ENCODE measurements at places on chromosomes 4 and X.
A peak's percentile ranks its signal among the peaks of the same experiment; 100 is the strongest.

DNA sequence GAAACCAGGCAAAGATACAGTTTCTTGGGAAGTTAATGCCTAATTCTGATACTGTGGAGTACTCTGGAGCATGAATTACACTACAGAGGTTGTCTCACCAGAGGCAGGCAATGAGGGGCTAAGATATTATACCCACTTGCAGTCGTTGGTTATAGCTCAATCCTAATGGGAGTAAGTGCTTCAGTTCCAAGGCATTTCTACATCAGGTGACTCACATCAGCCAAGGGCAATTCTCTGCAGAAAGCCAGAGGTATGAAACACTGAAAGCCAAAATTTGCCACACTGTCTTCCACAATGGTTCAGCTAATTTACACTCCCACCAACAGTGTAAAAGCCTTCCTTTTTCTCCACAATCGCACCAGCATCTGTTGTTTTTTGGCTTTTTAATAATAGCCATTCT, 174.0 kb upstream of the IL15 start:
- no peak for DNase-seq

GRCh38 chr4:8200302-8200975, 1.3 kb downstream of the SH3TC1 start:
- DNase-seq: no peak

DNA sequence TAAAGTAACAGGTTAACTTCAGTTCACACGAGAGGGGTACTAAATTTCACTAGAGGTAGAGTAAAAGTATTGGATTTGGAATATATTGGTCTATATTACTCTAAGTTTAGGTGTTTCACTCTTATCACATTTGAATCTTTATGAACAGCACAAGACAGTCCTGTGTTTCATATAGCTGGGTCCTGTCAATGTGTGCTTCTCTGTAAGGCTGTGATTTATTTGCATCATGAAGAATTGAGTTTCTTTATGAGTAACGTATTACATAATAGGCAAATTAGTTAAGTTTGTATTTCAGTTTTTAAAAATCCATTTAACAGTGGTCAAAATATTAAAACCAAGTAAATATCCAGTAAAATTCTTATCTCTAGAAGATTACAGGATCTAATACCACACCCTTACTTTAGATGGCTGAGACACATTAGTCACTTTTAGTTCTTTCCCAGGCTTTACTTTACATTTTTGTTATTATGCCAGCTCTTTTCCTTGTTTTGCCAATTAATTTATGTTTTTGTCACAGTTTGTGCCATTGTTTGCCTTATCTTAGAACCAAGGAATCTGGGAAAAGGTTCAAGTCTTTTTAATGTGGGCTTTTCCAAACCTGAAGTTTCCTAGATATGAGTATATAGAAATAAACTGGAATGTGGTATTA, 32.1 kb downstream of the NUDT6 start:
- DNase-seq: no peak

DNA sequence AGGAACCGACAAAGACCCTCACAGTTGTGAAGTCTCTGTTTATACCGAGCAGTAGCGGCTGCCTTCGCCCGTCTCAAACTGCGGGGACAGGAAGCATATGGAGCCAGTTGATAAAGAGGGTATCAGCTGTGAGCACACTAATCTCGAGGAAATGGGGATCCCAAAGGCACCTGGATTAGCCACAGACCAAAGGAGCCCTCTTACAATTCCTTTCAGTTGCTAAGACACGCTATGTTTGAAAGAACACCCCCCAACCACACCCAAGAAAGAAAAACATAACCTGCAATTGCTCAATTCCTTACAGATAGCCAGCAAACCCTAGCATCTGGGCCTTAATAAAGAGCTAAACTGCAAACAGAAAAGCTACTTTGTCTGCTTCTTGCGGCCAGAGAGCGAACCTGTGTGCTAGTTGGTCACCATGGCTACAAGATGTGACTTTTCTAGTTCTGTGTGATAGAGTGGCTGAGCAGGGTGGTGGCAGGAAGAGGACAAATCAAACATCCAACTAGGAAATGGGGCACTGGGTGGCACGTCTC, 23.3 kb upstream of the CHRNA9 start:
- no peak for DNase-seq

- DNase-seq: no peak
These were observed 857.2 kb downstream of the RPA4 start for GRCh38 chrX:97740886-97741285.

DNA sequence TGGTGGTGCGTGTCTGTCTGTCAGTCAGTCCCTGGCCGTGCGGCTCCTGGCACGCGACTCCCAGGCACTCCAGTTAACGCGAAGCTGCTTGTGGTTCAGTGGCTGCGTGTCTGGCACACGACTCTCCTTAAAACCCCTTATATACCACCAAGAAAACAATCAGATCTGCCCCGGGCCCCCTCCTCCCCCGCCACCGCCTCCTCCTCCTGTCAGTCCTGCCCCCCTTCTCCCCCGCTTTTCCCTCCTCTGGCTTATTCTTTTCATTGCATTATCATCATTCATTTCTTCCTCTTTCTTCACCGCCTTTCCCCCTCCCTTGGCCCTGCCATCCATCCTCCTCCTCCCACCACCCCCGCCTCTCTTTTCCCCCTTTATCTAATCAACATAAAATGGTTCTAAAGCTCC, at the start of gene NEUROG2:
Gene NEUROG2 (minus strand): TSS at position 115 of the 405 bp plus-strand sequence. CDS start 705 bp downstream, outside the sequence.
- no peak for DNase-seq

GRCh38 chr4:23839279-23839678, 50.6 kb downstream of the PPARGC1A start:
- no peak for DNase-seq

DNA sequence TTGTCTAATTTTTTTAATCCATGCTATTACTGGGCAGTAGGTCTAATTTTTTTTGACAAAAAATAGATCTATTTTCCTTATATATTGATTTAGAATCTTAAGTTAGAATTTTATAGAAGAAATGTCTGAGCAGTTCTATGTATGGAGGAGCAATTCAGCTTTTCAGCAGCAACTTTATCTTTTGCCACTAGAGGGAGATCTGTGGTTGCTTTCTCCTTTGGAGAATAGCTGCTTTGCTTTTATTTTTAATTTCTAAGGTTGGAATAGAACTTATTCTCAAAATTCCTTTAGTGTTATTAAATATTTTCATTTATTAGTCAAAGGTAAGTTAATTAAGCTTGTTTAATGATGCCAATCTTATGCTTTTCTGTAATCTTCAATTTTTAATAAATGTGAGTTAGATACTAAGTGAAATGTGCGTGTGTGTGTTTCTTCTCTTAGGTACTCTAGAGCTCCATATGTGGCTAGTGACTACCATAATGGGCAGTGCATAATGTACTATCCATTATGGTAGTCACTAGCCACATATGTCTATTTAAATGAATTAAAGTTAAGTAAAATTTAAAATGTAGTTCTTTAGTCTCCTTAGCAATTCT, 29.3 kb downstream of the FAM199X start:
- DNase-seq: peak; percentile 8

DNA sequence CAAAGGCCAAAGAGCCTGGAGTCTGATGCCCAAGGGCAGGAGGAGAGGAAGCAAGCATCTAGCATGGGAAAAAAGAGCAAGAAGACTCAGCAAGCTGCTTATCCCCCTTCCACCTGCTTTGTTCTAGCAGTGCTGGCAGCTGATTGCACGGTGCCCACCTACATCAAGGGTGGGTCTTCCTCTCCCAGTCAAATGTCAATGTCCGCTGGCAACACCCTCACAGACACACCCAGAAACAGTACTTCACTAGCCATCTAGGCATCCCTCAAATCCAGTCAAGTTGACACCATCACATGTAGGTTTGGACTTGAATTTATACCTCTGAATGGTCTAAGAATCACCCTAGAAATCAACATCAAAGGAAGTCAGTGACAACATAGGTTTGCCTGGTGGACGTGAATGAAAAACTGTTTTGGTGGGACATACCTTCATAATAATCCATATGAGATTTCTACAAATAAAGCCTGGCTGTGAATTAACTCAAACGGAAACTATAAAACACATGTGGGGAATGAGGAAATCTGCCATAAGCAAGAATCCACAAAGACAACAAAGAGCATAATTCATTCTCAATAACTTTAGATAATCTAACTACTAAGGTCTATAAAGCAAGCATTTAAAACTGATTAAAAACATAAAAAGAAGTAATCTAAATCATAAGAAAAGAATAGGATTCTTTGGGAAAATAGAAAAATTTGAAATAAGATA, 185.8 kb upstream of the JADE1 start:
- DNase-seq: no peak

DNA sequence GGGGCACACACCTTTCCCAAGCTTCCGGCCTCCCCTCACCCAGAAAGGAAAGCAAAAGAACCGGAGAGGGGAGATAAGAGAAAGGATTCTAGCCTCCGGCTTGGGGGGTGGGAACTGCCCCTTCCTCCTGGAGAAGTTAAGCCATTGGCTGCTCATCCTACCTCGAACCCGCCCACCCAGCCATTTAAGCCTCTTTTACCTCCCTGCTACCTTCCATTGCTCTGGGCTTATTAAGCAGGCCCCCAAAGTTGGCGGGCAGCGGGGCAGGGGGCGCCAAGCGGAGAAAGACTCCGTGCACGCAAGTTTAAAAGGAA, 2.3 kb downstream of the MAML3 start:
- DNase-seq: peak; percentile 69

- no peak for DNase-seq
These were observed 1.8 kb downstream of the MAOB start for GRCh38 chrX:43880425-43880824.

- no peak for DNase-seq
These were observed 100.7 kb downstream of the GPC3 start for GRCh38 chrX:133884430-133885394.

DNA sequence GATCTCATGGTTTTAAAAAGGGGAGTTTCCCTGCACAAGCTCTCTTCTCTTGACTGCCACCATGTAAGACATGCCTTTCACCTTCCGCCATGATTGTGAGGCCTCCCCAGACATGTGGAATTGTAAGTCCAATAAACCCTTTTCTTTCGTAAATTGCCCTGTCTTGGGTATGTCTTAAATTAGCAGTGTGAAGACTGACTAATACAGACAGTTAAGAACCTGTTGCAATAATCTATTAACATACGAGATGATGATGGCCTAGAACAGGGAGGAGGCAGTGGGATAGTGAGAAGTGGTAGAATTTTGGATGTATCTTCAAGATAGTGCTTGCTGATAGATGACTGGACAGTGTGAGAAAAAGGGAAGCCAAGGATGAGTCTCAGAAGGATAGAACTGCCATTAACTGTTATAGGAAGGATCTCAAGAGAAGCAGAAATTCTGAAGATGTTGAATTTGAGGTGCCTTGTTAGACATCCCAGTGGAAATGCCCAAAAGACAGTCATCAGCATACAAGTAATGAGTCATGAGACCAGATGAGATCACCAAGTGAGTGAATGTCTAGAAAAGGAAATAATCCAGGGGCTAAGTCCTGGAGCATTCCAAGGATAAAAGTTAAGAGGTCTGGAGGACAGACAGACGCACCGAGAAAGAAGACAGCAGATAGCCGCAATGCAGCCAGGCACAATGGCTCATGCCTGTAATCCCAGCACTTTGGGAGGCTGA, 38.8 kb upstream of the UGDH start:
- no peak for DNase-seq

GRCh38 chrX:95350774-95351488, 1333.7 kb upstream of the DIAPH2 start:
- DNase-seq: no peak

DNA sequence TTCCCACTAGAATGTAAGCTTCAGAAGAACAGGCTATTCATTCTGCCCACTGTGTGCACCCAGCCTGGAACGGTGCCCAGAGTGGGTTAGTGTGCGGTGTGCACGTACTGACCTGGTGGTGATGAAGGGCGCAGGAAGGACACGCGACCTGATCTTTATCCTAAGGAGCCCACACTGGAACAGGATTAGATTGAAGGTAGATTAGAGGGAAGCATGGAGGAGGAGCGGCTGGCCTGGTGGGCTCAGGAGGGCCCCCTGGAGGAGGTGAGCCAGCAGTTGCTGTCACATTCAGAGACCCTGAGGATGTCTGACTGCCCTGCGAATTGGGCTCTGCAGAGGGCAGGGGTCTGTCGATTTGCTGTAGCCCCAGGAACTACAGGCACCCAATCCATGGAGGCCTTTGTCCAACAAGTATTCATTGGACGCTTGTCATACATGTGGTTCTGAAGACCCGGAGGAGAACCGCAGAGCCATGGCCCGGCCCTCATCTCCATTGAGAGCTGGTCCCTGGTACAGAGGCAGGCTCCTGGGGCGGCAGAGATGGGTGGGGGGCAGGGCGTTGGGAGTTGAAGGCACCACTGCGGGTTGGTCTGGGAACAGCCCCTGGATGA, 73.2 kb downstream of the HTRA3 start:
- DNase-seq: no peak

DNA sequence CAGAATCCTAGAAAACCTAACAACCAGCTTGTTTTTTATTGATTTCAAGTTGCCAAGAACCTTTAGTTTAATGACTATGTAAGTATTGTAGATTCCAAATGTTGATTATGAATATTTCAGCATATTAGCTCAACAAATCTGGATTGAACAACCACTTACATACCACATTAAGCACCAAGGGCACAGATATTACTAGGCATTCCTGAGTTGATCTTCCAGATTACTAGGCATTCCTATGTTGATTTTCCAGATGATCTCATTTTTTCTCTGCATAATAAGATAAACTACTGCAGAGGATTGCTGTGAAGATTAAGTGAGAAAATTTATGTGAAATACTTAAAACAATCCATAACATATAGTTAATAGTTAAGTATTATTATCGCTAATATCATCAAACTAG, 17.4 kb upstream of the DCAF8L1 start:
- no peak for DNase-seq

- no peak for DNase-seq
These were observed 3.4 kb upstream of the UGT8 start for GRCh38 chr4:114595207-114595606.

- no peak for DNase-seq
These were observed 10.7 kb downstream of the BBS12 start for GRCh38 chr4:122742933-122743829.

DNA sequence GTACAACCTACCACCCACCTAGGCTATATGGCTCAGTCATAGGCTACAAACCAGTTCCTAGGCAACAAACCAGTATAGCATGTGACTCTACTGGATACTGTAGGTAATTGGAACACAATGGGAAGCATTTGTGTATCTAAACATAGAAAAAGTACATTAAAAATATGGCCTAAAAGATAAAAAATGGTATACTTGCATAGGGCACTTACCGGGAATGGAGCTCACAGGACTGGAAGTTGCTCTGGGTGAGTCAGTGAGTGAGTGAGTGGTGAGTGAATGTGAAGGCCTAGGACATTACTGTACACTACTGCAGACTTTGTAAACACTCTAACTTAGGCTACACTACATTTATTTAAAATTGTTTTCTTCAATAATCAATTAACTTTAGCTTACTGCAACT, 139.2 kb upstream of the RBPJ start:
- DNase-seq: no peak
